Urothelium cell line (cell line): ENCODE measurements at places on chromosomes 2 and 18.

GRCh38 chr2:48750128-48750739 is 5.3 kb downstream of the LHCGR start:
- DNase-seq, result no peak

GRCh38 chr18:22946846-22947245 is 13.7 kb downstream of the RBBP8 start:
- no peak for DNase-seq

GRCh38 chr2:112483042-112483473 is 1.1 kb downstream of the TTL start:
- peak; percentile 75 for DNase-seq

DNA sequence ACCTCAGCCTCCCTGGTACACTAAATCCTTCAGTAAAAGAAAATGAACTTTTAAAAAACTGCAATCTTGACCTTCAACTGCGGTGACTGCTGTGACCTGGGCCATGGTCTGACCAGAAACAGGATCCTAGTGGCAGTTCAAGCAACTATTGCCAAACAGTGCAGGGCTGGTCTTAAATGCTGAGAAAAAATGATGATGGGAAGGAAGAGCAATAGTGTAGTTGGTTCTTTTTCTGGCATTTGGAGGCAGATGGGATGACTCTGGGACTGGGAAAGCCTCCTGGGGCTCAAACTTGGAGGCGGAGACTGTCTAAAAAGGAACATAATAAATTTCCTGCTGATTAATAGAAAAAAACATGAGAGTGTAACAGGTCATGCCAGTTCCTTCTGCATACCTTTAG is 45.4 kb downstream of the CHN1 start:
- DNase-seq, result no peak

GRCh38 chr2:190781604-190782198 is 98.9 kb upstream of the GLS start:
- peak; percentile 69 for DNase-seq

- no peak for DNase-seq
Observed at GRCh38 chr18:59839931-59840685, 59.7 kb upstream of the PMAIP1 start.

GRCh38 chr2:148552675-148553331 is 91.7 kb upstream of the EPC2 start:
- no peak for DNase-seq

GRCh38 chr18:48767090-48767690 is 183.6 kb downstream of the SMAD7 start:
- DNase-seq, result no peak

DNA sequence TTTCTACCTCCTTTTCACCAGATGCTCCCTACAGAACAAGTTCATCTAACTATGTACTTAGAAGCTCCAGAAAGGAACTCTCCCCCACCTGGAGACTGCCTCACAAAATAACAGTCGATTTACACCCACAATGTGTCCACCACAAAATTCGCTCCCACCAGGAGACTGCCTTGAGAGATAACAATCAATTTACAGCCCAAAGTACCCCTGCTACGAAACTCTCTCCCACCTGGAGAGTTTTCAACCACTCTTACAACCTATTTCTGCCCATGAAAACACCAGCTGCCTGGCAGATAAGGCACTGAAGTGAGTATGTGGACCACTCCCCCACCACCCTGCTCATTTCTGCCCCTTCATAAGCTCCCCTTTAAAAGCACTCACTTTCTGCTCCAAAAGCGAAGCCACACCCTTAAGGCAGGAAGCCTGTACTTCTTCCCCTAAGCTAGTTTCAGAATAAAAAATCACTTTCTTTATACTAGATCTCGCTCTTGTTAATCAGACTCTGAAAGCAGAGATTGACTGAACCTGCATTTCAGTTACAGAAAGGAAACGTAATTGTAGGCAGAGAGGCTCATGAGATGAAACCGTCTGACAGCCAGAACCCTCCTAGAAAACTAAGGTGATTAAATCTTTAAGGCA is 94.4 kb upstream of the RBBP8 start:
- DNase-seq, result no peak

- DNase-seq, result no peak
Observed at GRCh38 chr2:66446941-66447340, 12.0 kb downstream of the MEIS1 start.

- DNase-seq, result no peak
Observed at GRCh38 chr18:13603304-13604019, 122.9 kb downstream of the FAM210A start.

DNA sequence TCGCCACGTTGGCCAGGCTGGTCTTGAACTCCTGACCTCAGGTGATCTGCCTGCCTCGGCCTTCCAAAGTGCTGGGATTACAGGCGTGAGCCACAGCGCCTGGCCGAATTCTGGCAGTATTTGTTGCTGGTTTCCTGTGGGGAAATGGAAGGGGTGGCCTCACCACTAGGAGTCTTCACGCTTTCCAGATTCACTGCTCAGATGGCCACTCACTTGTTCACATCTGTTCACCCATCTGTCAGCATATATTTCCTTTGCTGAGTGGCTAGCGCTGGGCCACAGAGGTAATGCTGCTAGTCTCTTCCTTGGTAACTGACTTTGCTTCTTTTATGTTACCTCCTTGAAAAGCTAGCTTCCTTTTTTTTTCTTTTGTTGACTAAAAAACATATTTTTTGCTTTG is 27.2 kb downstream of the TMEM177 start:
- DNase-seq, result no peak

- no peak for DNase-seq
Observed at GRCh38 chr2:30394096-30394495, 53.0 kb upstream of the LCLAT1 start.

- no peak for DNase-seq
Observed at GRCh38 chr2:71693286-71694270, 240.2 kb downstream of the DYSF start.

DNA sequence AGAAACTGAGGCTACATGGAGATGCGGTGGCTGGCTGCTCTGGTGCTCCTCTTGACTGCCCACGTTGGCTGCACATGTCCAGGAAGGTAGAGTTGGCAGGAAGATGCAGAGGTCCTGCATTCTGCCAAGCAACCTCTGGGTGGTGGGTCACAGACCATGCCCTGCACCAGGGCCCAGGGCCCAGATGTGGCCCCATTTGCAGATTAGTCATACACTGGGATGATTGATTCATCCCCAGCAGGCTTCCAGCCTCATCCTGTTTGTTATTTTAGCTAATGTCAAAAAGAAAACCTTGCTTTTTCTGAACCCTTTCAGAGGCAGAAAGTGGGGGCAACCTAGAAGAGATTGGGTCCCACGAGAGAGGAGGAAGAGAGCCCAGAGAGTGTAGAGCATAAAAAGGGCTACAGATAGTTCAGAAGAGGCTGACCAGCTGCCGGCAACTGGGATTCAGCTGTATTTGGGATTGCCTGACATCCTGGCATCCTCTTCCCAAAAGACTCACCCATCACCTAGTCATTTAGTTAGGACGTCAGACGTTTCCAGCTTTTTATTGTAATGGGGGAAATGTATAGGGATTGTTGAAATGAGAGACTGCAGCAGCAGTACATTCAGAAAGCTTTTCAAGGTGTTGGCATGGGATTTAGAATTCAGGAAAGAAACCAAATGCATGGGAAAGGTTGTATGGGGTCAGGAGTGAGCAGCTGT is 101.9 kb downstream of the CTIF start:
- no peak for DNase-seq

DNA sequence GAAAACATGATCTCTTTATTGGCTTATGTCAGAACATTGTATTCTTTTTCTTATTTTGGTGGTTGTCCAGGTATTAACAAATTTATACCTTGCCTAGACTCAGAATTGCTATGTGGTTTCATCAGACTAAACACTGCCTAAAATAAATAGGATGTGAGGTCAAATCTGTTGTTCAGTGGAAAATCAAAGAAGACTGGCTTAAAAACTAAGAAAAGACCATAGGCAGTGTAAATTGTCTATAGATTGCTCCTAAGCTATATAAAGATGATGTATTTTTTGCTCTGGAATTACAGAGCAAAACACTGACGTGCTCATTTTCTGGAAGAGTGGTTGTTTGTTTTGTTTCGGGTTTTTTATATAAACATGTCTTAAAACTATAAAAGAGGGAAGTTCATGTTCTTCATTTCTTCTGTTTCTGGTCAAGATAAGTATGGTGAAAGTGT is 266.0 kb downstream of the ALPK2 start:
- DNase-seq, result no peak

DNA sequence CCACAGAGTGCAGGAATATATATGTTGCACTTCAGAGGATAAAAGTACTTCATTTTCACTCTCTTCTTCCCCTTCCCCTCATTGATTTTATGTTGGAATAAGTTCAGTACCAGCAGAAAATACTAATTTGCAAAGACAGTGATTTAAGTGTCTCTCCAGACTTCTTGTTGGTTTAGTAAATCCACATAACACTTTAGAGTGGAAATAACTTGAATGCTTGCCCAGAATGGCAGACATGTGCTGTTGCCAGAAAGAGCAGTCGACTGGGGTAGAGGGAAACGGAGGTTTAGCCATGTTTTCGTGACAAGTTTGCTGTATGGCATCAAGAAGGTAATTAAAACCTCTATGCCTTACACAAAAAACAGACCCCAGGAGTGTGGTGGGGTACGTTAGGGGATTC is 246.0 kb upstream of the CXCR4 start:
- no peak for DNase-seq

DNA sequence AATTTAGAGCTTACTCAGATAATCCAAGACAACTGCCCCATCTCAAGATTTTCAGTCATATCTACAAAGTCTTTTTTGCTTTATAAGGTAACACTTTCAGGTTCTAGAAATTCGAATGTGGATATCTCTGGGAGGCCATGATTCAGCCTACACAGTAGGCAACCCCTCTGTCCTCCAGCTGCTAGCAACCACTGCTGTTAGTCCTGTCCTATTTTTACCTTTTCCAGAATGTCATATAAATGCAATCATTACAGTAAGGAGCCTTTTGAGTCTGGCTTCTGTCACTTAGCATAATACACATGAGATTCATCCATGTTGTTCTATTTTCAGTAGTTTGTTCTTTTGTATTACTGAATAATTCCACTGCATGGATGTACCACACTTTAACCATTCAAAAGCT is 28.5 kb upstream of the MARCHF7 start:
- DNase-seq, result no peak

GRCh38 chr18:55425698-55426097 is 162.3 kb downstream of the TCF4 start:
- no peak for DNase-seq

DNA sequence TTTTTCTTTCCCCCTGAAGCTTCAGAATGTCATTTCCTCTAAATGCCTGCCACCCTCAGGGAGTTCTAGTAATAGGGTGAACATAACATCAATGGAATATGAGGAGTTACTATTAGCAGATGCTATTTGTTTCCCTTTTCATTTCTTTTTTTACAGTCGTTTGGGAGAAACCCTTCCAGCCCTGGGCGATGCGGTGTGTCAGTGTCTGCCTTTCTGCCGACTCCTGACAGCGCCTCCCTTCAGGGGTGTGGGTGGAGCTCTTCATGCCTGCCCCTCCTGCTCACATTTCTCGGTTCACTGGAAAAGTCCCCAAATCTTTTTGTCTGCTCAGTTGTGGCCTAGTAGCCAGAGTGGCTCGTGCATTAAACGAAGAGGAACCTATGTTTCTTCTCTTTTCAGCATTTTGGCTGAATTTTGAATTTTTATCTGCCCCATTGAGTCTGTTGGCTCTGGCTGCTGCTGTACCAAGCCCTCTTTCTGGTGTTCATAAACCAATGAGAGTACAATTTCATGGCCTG is 72.3 kb downstream of the FMNL2 start:
- DNase-seq, result no peak

DNA sequence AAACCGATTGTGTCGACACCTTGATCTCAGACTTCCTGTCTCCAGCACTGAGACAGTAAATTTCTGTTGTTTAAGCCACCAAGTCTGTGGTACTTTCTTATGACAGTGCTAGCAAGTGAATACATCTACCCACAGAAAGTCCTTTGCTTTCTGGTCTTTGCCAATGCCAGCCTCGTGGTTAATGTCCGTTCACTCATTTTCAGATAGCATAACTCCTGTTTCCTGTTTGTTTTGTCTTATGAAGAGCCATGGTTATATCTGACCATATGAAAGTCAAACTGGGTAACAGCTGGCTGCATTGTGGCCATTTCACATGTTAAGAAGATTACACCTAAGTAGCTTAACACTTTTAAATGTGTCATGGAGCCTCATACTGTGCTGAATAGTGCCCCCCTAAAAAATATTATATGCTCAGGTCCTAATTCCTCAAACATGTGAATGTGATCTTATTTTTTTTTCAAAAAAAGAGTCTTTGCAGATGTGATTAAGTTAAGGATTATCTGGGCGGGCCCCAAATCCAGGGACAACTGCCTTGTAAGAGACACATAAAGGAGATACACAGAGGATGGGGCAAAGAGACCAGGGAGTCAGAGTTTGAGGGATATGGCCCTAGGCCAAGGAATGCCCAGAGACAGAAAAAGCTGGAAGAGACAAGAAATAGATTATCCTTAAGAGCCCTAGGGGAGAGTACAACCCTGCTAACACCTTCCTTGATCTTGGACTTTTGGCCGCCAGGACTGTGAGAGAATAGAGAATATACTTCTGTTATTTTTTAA is 118.0 kb downstream of the KCNE4 start:
- DNase-seq, result no peak

DNA sequence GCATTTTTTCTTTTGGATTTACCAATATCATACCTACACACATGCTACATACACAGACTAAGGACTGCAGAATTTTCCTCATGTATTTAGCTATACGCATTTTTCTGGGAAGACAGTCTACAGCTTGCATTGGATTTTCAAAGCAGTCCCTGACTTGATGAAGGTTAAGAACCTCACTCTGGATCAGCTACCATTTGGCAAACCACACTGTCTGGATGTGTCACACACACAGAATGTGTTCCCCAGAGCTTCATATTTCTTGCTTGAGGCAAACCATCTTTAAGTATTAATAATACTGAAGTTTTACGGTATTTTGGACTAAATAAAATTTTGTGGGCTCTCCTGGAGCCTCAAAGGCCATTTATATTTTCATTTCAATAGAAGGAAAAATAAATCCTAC is 102.3 kb downstream of the TCF4 start:
- no peak for DNase-seq

DNA sequence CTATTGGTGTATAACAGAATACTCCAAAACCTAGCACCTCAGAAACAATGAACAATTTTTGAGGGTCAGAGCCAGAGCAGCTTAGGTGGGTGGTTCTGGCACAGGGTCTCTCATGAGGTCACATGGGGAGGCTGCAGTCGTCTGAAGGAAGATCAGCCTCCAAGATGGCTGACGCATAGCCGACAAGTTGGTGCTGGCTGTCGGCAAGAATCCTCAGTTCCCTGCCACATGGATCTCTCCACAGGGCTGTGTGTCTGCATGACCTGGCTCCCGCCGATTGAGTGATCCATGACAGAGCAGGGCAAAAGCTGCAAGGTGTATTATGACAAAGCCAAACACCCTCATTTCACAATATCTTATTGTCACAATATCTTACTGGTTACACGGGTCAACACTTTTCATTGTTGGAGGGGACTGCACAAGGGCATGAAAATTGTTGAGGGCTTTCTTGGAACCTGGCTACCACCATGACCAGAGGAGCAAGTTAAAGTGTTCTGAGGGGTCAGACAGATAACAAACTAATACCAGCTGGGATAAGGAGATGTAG is 4.2 kb downstream of the MYL12B start:
- DNase-seq, result no peak

GRCh38 chr2:50754514-50754913 is 277.4 kb downstream of the NRXN1 start:
- no peak for DNase-seq
